Neural crest cell (in vitro differentiated cells): ENCODE measurements at places on chromosomes 2 and 18.
A peak's percentile ranks its signal among the peaks of the same experiment; 100 is the strongest.

GRCh38 chr2:172177581-172177980 lies 74.9 kb upstream of the DLX2 start:
- DNase-seq, result no peak

DNA sequence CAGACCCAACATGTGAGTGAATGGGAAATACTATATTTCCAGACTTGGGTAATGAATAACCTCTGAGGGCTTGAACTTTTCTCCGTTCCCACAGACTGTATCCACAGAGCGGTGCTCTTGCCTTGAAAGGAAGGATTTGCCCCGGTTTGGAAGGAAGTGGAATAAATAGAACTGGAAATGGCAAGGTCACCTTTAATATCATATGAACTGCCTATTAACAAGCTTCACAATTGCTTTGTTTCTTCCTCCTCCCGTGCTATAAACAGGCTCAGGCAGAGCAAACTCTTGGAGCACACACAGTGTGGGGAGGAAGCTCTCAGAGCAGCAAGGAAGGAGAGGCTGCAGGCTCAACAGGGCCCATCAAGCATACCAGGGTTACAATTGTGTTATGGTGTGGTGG lies 28.5 kb upstream of the DARS1 start:
- DNase-seq, result no peak

GRCh38 chr2:126846241-126846640 lies 52.4 kb upstream of the TEX51 start:
- DNase-seq, result no peak

DNA sequence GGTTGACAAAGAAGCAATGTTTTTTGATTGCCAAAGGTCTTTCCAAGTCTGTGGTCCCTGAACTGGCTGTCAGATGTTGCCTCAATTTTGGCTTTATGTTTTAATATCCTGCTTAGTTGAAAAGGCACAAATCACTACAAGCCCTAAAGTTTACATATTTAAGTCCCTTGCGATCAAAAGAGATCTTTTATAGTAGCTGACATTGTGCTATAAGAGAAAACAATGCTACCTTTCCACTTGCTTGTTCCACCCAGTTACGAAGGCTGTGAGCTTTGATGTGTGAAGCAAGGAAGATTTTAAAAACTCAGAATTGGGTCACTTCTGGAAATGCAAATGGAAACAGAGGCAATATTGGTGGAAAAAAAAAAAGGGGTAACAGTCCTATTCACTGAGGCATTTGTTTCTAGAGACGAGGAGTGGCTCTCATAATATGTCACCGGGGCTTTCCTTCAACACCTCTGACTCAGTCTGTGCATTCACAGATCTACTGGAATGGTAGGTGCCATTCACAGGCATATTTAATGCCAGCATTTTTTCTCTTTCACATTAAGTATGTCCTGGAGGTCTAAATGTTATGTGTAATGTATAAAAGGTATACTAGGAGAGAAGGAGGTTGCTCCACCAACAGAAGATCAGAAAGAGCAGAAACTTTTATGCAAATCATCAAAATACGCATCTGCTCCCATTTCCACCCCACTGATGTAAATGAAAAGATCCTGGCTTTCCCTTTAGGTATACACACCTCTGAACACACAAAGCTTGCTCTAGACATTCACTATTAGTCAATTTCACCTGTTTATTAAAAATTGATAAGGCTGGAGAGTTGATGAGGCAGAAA lies 91.8 kb downstream of the TGIF1 start:
- DNase-seq, result no peak

DNA sequence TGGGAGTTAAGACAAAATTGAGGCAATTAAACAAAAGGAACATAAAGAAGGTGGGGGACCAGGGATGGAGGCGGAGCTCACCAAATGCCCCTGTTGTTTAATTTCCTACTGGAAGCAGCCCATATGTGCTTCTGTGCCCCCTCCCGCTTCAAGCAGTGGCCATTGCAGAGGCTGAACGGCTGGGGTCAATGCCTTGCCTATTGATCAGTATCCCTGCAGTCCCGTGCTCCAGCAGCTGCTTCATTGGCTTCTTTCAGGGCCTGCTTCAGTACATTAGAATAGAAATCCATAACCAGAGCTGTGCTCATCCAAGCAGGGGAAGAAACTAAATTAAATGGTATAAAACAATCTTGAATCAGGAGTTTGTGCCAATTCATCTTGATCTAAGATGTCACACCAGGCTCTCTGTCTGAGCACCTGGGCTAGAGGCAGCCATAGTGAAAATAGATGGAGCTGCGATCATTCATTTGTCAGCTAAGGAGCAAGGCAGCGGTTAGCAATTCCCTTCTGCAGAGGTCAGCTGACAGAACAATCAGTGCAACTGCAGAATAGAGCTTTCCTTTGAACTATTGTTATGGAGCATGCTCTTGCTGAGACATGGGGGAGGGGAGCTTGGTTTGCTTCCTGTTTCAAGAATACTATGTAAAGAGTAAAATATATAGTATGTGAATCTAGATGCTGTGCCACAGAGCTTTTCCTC lies 222.4 kb downstream of the WDR7 start:
- peak; percentile 18 for DNase-seq

GRCh38 chr18:37533647-37534584 lies 31.7 kb downstream of the CELF4 start:
- no peak for DNase-seq
